ENCODE measurements at places on chromosomes 11 and 22.

- peak; percentile 25 for DNase-seq
Measured at GRCh38 chr11:77038029-77038824, 4.0 kb downstream of the B3GNT6 start.

DNA sequence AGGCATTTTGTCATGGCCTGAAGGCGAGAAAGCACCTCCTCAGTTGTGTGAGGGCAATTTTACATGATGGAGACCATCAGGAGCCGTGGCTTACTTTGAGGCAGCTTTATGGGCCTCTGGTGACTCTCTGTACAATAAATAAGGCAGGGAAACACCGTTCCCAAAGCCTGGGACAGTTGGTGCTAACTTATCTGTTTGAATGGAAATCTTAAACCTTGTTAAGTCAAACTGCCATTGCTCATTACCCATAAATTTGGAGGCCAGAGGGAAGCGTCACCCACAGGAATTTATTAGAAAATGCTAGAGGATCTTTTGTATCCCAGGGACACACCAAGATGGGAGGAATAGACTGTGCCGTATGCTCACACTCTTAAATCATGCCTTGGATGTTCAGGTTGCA, 1156.9 kb downstream of the BRD1 start:
- DNase-seq = no peak

DNA sequence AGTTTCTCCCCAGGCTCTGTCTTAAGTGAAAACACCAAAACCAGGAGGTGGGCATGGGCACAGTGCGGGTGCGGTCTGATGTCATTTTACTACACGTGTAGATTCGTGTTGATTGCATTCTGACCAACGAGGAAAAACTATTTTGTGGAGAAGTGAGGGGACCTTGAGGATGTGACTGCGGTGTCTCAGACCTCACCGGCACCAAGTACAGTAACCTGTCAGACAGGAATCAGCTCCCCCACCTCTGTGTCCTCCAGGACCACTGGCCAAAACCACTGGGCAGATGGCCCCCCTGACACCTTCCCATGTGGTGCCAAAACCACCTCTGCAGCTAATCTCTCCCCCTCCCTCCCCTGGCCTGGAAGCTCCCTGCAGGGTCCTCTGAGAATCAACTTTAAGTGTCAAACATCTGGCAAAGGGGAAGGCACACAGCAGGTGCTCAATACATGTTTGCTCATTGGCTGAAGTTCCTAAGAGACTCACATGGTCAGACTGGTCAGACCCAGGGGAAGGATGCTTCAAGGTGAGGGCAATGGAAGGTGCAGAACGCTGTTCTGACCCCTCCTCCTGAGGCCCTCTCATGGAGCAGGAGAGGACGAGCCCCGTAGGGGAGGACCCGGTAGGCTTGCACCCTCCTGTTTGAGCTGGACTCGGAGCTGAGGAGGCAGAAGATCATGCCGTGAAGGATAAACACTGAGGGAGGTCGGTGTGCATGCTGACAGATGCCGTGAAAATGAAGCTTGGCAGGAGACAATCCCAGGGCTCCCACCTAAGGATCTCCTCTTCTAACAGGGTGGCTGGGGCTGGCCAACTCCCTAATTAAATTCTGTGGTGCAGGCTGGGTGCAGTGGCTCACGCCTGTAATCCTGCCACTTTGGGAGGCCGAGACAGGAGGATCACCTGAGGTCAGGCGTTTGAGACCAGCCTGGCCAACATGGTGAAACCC, 129.9 kb downstream of the MPPED1 start:
- DNase-seq = no peak

- no peak for DNase-seq
Measured at GRCh38 chr11:106619320-106619990, 398.8 kb downstream of the GUCY1A2 start.

- no peak for DNase-seq
Measured at GRCh38 chr11:8375460-8375859, 111.8 kb upstream of the LMO1 start.

DNA sequence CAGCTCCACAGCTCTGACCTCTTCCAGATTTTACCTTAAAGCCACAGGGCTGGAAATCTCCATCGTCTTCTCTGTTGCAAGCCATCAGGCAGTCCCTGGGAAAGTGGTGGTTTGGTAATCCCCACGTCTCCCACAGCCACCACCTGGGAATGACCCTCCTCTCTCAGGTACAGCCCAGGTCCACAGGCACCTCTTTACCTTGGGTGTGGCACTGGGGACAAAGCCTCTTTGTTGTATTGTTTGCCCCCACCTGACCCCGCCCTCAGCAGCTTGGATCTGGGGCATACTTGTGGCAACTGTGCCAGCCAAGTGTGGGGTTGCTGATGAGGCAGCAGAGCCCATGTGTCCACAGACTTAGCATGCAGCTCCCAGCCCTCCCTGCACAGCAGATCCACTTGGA, 77.6 kb downstream of the LRRC32 start:
- no peak for DNase-seq

GRCh38 chr11:130613396-130613795, 165.0 kb downstream of the ADAMTS15 start:
- no peak for DNase-seq

GRCh38 chr11:2526808-2527381, 82.1 kb downstream of the KCNQ1 start:
- no peak for DNase-seq

DNA sequence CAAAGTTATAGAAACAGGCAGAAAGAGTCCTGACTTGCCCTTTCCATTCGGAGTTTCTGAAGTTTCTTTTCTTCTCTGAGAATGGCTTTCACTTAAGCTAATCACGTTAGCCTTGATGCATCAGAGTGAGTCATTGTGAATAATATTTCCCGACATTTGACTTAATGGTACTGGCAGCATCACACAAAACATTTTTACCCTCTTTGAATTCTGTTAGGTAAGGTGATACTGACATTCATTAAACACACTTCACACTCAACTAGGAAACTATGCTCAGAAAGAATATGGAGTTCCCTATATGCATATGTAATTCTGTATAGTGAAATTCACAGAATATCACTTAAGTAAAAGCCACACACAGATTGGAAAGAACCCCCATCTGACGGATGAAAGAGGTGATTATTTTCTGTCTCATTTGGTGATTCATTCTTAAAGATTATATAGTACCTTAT, 120.8 kb upstream of the ARHGAP20 start:
- peak; percentile 88 for DNase-seq

GRCh38 chr11:33438301-33438700, 181.1 kb downstream of the HIPK3 start:
- DNase-seq = no peak

DNA sequence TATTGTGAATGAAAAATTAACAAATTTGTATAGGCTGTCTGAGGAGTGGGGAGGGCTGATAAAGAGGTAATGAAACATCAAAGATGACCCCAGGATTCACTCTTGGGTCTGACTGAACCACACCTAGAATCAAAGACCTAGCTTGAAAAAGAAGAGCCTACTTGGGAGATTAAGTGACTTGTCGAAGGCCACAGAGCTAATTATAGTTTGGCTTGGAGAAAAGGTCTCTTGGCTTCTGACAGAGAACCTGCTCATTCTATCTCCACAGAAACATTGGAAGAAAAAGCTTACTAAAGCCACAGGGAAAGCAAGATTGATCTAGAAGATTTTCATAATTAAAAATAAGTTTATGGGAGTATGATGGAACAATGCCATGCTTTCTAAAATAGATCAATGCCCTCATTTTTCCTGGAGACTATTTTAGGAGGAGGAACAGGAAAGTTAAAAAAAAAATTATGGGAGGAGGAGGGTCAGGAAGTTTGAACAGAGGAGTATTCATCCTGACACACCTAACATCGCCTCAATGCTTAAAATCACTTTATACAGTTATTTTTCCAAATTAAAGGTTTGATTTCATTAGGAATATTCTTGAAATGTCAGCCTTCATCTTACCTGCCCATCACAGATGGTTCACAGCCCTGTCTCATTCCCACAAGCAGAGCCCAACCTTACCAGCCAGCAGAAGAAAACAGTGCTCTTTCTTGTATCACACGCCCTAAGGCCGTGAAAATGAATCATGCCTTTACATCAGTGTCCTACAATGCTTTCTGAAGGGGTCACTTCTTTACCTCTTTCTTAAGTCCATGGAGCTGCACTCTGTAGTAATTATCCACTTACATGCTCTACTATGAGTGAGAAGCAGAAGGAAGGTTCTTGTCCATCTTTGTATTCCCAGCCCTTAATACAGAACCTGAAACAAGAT, 231.1 kb upstream of the MPPED2 start:
- DNase-seq = no peak

- DNase-seq = no peak
Measured at GRCh38 chr11:94379613-94380012, 21.6 kb downstream of the GPR83 start.

DNA sequence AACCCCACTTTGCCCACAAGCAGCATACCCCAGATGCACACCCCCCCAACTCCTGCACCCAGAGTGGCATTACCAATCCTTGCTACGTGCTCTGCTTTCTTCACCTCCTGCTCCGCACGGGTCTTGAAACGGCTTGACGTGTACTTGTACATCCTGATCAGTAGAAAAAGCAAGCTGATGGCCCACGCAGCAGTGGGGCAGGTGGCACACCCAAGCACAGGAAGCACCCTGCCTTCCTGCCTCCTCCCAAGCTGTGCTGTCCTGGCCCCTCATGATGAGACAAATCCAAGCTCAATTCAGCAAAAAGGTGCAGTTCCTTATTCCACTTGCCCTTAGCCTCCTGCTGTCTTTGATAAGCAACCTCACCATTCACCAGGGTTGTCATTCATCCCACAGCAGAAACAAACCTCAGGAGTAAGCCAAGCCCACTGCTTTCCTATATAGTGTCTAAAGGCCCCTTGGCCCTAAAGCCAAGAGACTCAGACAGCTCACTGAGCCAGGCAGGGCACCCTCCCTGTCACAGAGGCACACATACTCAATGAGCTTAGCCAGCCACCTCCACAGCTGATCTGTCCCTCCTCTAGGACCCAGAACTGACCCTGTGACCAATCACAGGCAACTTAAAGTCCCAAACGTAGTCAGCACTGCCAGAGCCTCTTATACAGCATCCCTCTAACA, 27.8 kb downstream of the MORC2 start:
- no peak for DNase-seq

DNA sequence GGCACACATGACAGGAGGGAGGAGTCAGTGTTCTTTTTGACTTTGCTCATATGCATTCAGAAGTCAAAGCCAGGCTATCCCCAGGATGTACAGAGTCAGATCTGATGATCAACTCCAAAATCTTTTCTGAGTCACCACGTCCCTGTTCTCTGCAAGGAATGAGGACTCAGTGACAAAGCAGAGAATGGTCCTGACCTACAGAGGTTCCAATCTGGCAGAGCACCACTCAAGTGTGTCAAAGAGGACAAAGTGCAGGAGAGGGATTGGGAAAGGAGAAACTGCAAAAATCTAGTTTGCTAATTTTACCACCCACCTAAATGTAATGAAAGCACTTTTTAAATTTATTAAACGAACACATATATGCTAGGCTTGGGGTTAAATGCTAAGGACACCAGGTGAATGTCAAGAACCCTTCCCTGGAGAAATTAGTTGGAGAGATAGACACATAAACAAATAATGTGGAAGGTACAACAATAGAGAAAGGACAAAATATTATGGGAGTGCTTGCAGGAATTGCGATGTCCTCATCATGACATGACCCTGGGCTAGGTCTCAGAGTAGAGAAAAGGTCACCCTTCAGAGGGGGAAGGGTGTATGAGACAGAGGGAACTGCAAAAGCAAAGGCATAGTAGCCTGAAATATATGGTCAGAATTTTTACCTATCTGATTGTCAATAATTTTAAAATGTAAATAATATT, 56.3 kb downstream of the MTNR1B start:
- DNase-seq = peak; percentile 39

GRCh38 chr11:104015649-104016415, 20.6 kb upstream of the DDI1 start:
- DNase-seq = no peak

GRCh38 chr22:45575173-45575572, 72.5 kb downstream of the FBLN1 start:
- DNase-seq = no peak

- no peak for DNase-seq
Measured at GRCh38 chr11:27551127-27551526, 44.6 kb upstream of the LIN7C start.

- DNase-seq = no peak
Measured at GRCh38 chr11:65921876-65922275, 2.6 kb downstream of the DRAP1 start.

DNA sequence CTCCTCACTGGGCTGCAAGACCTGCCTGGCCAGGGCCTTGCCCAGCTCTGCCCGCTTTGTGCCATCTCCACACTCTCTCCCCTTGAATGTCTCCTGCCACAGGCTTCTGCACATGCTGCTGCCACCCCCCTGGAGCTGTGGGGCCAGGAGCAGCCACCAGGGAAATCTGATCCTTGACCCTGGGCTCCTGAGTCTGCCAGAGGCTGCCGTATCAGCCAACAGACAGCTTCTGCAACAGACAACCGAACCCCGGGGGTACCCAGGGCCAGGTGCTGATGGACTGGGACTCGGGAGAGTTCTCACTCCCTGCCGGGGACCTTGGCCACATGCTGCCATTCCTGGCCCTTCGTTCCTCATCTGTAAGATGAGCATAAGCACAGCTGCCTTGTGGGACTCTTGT, 3.3 kb upstream of the PPARA start:
- no peak for DNase-seq

- DNase-seq = no peak
Measured at GRCh38 chr11:118699506-118700220, 20.2 kb upstream of the TREH start.

- no peak for DNase-seq
Measured at GRCh38 chr22:41664951-41665350, 23.7 kb downstream of the SNU13 start.

- no peak for DNase-seq
Measured at GRCh38 chr11:80320765-80321164, 879.9 kb upstream of the TENM4 start.

DNA sequence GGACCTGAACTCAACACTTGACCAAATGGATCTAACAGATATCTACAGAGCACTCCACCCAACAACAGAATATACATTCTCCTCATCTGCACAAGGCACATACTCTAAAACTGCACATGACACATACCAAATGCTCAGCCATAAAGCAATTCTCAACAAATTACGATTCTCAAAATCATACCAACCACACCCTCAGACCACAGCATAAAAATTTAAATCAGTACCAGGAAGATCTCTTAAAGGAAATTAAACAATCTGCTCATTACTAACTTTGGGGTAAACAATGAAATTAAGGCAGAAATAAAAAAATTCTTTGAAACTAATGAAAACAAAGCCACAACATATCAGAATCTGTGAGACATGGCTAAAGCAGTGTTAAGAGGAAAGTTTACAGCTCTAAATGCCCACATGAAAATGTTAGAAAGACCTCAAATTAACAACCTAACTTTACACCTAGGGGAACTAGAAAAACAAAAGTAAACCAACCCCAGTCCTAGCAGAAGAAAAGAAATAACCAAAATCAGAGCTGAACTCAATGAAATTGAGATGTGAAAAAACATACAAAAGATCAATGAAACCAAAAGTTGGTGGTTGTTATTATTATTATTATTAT, 37.2 kb downstream of the TMEM123 start:
- no peak for DNase-seq

GRCh38 chr11:66391322-66391721, 19.8 kb upstream of the SLC29A2 start:
- DNase-seq = no peak

- no peak for DNase-seq
Measured at GRCh38 chr22:22997988-22998387, 72.3 kb upstream of the GNAZ start.
